T47D (cell line): ENCODE measurements at places on chromosomes 16 and 17.

DNA sequence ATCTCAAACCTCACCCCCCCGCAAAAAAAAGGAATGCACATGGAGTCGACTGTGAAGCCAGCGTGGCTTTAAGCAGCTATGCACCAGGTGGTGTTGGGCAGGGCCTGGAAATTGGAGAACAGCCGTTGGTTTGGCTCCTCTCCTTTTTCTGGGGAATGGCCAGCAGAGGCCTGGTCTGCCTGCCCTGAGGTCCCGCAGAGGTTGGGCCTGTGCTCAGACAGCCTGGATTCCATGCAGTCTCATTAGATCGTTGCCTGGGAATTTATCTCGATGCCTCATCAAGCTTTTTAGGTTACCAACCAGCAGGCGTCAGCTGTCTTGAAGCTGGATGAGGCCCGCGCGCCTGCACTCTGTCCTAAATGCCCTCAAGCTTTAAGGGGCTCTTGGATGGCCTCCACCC lies 9.8 kb downstream of the SLC12A3 start:
- DNase-seq, result peak; percentile 26

- DNase-seq, result peak; percentile 73
These were observed at the start of gene MLKL for GRCh38 chr16:74700438-74701225. Gene MLKL (minus strand): TSS chr16:74700862. CDS start chr16:74695757, 5,105 bp downstream.

DNA sequence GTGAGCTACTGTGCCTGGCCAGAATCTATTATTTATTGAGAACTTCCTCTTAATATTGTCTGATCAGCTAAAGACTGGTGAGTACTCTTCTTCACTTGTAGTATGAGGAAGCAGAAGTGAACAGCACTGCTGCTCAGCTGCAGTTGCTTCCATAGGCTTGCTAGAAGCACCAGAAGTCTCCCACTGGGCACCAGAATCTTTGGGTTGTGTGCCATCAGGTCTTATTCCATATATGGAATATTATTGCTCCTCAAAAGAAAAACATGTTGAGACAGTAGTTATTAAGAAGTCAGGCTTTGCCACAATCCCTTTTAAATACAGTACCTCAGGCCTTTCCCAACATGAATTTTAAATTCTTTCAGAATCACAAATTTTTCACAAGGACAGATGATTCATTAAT lies 17.2 kb downstream of the SNTB2 start:
- DNase-seq, result no peak

DNA sequence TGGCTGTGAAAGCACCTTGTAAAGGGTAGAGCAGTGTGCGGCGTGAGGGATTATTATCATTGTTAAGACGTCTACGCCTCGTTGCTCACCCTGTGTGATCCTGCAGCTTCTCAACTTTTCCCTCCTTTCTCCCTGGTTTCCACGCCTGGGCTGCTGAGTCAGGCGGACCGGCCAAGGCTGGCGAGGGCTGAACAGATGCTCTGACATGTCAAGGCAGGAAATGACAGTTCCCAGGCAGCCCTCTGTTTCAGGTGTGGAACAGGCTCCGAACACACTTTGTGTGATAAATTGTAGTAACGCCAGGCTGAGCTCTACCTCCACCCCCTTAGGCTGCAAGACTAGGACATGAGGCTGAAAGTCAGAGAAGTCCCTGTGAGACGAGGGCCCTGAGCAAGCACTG lies 46.0 kb upstream of the TBX2 start:
- no peak for DNase-seq

- no peak for DNase-seq
These were observed 29.6 kb downstream of the CLUAP1 start for GRCh38 chr16:3530371-3530914.

GRCh38 chr17:63675607-63676546 lies 24.0 kb downstream of the LIMD2 start:
- peak; percentile 55 for DNase-seq

DNA sequence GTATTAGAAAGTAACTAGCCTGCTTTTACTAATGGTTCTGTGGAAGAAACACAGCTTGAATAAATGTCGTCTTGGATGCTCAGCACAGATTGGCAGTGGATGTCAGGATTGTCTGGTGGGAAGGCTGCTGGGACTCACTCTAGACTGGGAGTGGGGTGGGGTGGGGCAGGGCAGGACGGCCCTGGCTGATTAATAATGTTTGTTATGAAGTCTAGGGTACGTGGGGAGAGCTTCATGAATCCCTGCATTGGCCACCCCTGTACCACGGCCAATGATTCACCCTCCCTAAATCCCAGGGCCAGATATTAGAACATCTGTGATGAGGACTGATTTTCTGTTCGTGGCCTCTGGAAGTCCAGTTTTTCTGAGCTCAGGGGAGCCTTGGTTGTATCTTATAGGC lies 421.0 kb downstream of the WWOX start:
- DNase-seq, result no peak

DNA sequence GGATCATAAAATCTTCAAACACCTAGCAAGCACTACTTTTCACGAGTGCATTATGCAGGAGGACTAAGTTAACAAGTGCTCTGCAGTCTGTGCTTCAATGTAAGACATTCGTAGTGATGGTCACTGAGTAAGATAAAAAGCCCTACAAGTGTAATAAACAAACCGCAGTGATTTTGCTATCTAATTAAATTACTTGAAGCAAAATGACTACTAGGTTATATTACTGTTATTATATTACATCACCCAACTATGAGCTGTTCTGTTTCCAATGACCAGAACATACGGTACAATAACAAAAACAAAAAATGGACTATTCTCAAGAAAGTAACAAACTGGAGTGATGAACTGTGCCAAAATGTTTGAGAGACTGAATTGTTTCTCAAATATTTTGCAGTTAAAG lies 11.2 kb downstream of the KLHL10 start:
- no peak for DNase-seq

- no peak for DNase-seq
These were observed 27.1 kb downstream of the NXPH3 start for GRCh38 chr17:49602783-49603182.

- DNase-seq, result no peak
These were observed 1.8 kb downstream of the MGRN1 start for GRCh38 chr16:4626396-4626795.
